ENCODE measurements at places on chromosomes 6 and 20.
A peak's percentile ranks its signal among the peaks of the same experiment; 100 is the strongest.

- no peak for DNase-seq
Measured at GRCh38 chr20:8678098-8678776, 390.6 kb upstream of the PLCB4 start.

GRCh38 chr6:31879901-31880300, 1.1 kb upstream of the SLC44A4 start:
- no peak for DNase-seq

DNA sequence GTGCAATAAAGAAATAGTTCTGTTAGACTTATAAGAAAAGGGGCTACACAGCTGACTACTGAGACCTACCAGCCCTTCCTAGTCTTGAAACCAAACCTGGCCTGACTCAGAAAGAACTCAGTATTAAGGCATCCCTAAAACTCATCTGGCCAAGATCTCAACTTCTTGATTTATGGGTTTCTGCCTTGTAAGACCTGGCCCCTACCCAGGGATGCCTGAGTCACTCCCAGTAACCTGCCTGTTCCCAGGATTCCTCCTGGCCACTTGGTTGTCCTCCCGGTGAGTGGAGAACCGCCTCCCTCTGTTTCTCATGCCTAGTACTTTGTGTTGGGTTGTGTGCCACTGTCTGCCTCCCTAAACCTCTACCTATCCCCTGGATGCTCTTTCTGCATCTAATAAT, 189.4 kb upstream of the PREP start:
- DNase-seq, result no peak

DNA sequence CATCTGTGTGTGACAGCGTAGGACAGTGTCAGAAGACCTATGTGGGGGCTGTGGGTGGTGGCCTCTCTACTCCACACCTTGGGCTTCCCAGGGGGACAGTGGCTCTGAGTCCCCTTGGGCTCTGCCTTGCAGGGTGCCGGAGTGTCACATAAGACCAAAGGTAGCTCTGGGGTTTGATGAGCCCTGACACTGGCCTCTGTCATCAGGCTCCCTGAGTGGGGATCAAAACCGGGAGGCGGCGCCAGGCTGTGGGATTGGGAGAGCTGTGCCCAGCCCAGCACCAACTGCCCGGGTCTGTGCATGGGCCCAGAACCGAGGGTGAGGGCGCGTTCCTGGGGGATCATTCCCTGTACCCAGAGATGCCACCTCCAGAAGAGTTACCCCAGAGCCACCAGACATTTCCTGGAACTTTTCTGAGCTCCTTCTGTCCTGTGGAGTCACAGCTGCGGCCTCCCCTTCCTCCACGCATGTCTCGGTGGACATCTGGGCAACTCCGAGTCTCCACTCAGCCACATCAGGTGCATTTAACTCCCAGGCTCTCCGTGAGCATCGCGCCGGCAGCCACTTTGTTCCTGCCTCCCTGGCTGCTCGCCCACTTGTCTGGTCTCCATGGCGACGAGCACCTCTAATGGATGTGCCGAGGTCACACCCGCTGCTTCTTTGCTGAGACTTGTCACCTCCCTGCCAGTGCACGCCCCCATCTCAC, 94.7 kb downstream of the TMEM242 start:
- no peak for DNase-seq

- DNase-seq, result no peak
Measured at GRCh38 chr20:5211803-5212714, 85.3 kb downstream of the CDS2 start.

GRCh38 chr20:58043236-58044140, 185.0 kb downstream of the ANKRD60 start:
- DNase-seq, result no peak

- no peak for DNase-seq
Measured at GRCh38 chr20:58146081-58146745, 82.2 kb downstream of the ANKRD60 start.

GRCh38 chr6:130000526-130001421, 17.6 kb upstream of the L3MBTL3 start:
- no peak for DNase-seq

- no peak for DNase-seq
Measured at GRCh38 chr6:14726816-14727493, 518.9 kb upstream of the JARID2 start.

- no peak for DNase-seq
Measured at GRCh38 chr20:20802328-20802727, 89.9 kb upstream of the RALGAPA2 start.

GRCh38 chr6:111980143-111980542, 73.8 kb upstream of the CCN6 start:
- DNase-seq, result no peak

DNA sequence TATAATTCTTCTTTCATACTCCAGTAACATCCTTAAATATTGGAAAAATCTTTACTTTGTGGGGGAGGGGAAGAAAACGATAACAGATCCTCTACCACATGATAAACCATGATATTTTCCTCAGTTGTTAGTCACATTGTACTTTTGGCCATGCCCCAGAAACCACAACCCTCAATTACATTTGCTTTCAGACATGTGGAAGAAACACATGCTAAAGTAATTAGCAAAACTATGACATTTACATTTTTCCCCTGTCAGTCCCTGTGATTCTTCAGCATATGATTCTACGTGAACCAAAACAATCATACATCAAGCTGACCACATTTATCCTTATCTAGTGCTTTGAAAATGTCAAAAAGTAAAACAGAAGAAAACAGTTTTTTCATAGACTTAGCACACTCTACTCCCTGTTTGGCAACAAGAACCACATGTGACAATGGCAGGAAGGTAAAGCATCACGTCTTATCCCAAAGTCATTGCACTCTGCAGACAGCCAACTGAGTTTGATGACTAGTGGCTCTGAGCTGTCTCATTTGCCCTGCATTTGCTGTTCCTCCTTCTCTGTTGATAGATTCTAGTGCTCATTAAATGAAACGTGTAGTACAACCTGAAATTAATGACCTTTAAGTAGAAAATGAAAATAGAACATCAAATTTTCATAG, 505.8 kb upstream of the MARCKS start:
- DNase-seq, result no peak

- no peak for DNase-seq
Measured at GRCh38 chr20:41034239-41034638, 5.6 kb downstream of the TOP1 start.

- DNase-seq, result no peak
Measured at GRCh38 chr20:49260218-49260617, 17.6 kb downstream of the ZNFX1 start.

DNA sequence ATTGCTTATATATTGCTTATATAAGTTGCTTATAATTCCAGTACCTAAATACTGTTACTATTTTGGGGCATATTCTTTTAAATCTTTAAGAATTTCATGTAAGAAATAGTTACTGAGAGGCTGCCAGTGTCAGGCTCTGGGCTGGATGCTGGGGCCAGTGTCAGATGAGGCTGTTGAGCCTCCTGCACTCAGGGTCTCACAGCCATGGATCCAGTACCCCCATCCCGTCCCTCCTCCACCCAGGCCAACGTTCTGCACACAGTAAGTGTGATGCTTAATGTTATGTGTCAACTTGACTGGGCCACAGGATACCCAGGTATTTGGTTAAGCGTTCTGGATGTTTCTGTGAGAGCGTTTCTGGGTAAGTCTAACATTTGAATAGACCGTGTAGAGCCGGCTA, 119.5 kb upstream of the PMEPA1 start:
- no peak for DNase-seq

GRCh38 chr6:43170417-43170930, 595 bp upstream of the SRF start:
- peak; percentile 71 for DNase-seq

- no peak for DNase-seq
Measured at GRCh38 chr6:65229825-65230224, 477.2 kb downstream of the EYS start.

- no peak for DNase-seq
Measured at GRCh38 chr6:106477146-106477545, 116.6 kb downstream of the CRYBG1 start.

DNA sequence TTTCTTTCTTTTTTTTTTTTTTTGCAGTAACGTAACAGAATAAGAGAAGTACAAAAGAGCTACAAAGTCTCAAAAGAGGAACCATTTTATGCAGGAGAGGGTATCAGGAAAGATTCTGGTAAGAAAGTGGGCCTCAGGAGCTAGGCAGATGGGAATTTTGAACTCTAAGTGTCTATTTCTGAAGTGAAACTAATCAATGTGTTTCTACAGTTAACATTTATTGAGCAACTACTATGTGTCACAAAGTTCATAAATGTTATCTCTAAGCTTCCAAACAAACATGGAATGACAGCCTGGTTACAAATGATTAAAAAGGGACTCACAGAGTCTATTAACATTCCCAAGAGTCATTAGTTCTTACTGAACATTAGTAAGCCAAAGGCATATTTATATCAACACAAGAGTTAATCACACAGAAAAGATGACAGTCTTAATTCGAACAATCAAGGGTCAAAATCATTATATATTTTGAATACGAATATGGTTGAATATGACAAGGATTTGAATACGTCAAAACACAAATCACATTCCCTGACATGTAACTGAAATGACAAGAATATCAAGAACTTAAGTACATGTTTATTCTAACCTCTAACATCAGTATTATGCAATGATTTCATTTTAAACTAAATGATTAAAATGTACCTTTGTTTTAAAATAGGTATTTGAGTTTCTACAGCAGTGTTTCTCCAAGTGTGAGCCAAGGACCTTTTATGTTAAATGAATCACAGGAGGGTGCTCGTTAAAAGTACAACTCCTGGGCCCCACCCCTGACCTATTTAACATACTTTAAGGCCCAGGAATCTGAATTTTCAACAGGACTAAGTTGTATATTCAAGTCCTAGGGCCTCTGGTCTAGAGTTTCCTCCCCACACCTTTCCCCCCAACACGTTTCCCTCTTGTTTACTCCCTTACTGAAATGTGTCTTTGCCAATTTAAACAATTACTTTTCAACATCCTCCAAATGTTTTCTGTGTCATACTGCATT, 89.7 kb downstream of the ATXN1 start:
- DNase-seq, result no peak

GRCh38 chr6:166223079-166223478, 55.4 kb upstream of the TBXT start:
- DNase-seq, result no peak

GRCh38 chr6:105226598-105227294, 46.9 kb upstream of the POPDC3 start:
- DNase-seq, result no peak

DNA sequence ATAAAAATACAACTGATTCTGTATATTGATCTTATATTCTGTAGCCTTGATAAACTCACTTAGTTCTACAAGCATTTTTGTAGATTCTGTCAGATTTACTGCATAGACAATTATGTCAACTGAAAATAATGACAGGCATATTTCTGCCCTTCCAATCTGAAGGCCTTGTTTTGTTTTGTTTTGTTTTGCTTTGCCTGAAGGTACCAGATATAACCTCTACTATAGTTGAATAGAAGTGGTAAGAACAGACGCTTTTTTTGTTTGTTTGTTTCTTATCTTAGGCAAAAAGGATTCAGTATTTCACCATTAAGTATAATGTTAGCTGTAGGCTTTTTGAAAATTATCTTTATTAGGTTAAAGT, 64.6 kb upstream of the RSPO3 start:
- no peak for DNase-seq

DNA sequence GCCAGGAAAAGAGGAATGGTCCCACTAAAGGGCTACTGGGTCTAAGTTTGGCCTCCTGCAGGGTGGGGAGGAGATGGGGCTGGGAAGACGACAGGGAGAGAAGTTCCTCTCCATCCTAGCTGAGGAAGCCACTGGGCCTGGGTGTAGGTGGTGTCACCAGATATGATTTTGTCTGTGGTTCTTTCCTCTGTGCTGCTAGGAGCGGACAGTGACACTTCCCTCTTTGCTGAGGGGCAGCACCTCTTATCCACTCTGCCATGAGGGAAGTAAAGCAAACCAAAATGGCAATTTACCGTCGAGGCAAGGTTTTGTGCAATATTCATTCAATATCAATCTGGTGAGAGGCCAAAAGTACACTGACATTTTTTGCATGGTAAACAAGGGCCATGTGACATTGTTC, 33.0 kb upstream of the NR2E1 start:
- no peak for DNase-seq

All from iPS DF 19.7 (cell line).